ENCODE measurements at places on chromosomes 1 and 21. TPM values are rescaled to one million over a fixed set of nuclear protein-coding genes. Genes with fewer than 3 reads are reported as not detected.

Gene MLLT11
- 25.9 TPM for polyA plus RNA-seq

Gene FBXO28
- 31.9 TPM for polyA plus RNA-seq

Gene MAP1LC3C
- polyA plus RNA-seq, result 0.70 TPM

Gene SLC5A9
- 1.9 TPM for polyA plus RNA-seq

Gene HAO2
- 90.3 TPM for polyA plus RNA-seq

Gene CHRM3
- polyA plus RNA-seq, result 6.9 TPM

Gene SRGAP2B
- polyA plus RNA-seq, result 13.2 TPM

Gene RHBDL2
- 1.5 TPM for polyA plus RNA-seq

Gene MAP3K21
- 30.2 TPM for polyA plus RNA-seq

Gene RASAL2
- polyA plus RNA-seq, result 21.5 TPM

Gene LCE2B
- not detected for polyA plus RNA-seq

Gene OR14K1
- not detected for polyA plus RNA-seq

Gene RYR2
- polyA plus RNA-seq, result 2.4 TPM

Gene MAPKAPK2
- polyA plus RNA-seq, result 50.3 TPM

Gene UTP11
- 41.5 TPM for polyA plus RNA-seq

Gene TBX19
- polyA plus RNA-seq, result 3.2 TPM

Gene KCNJ9
- 0.13 TPM for polyA plus RNA-seq

Gene ADGRL2
- polyA plus RNA-seq, result 477 TPM

Gene SPATA21
- polyA plus RNA-seq, result 0.17 TPM

Gene DIO1
- polyA plus RNA-seq, result 0.50 TPM

Gene FCMR
- polyA plus RNA-seq, result 2.3 TPM

Gene LIN9
- 11.3 TPM for polyA plus RNA-seq

Gene TPTE
- not detected for polyA plus RNA-seq

Gene DYNLT5
- polyA plus RNA-seq, result 1.4 TPM

Gene SYT11
- 24.3 TPM for polyA plus RNA-seq

Gene SH3BGR
- 5.7 TPM for polyA plus RNA-seq

Gene ZSWIM5
- polyA plus RNA-seq, result 4.1 TPM

Gene CD34
- 171 TPM for polyA plus RNA-seq

Gene ASPM
- 23.1 TPM for polyA plus RNA-seq

Gene TMOD4
- polyA plus RNA-seq, result 2.3 TPM

Gene GBP6
- not detected for polyA plus RNA-seq

Gene TNFRSF4
- polyA plus RNA-seq, result 2.0 TPM

Gene RNU1-4
- polyA plus RNA-seq, result not detected

Gene RPE65
- 0.09 TPM for polyA plus RNA-seq

Gene U2AF1
- polyA plus RNA-seq, result 36.7 TPM

Gene ABCG1
- polyA plus RNA-seq, result 6.0 TPM

Gene IRF6
- polyA plus RNA-seq, result 22.5 TPM

Gene CCDC181
- polyA plus RNA-seq, result 10.5 TPM

Gene ZFP69
- polyA plus RNA-seq, result 6.3 TPM

Gene LCE6A
- polyA plus RNA-seq, result not detected

Gene EFNA3
- 7.8 TPM for polyA plus RNA-seq

Gene ITLN1
- polyA plus RNA-seq, result 1.6 TPM

Gene PEAR1
- polyA plus RNA-seq, result 64.2 TPM

Gene KPRP
- not detected for polyA plus RNA-seq

Gene METTL18
- polyA plus RNA-seq, result 21.0 TPM

Gene PLA2G2D
- not detected for polyA plus RNA-seq

Gene SLC25A34
- 1.3 TPM for polyA plus RNA-seq

Gene LRRC53
- polyA plus RNA-seq, result not detected

Gene LCE1B
- not detected for polyA plus RNA-seq

Gene HMGN1
- polyA plus RNA-seq, result 720 TPM

Gene PLXNA2
- 11.2 TPM for polyA plus RNA-seq

Gene PRPF38A
- polyA plus RNA-seq, result 66.6 TPM

All from left renal pelvis (tissue), 4 donors.